HT1080 (cell line): ENCODE measurements at places on chromosomes 4 and X. TPM values are rescaled to one million over a fixed set of nuclear protein-coding genes. Genes with fewer than 3 reads are reported as not detected.

- peak; percentile 91 for DNase-seq
Observed at GRCh38 chr4:6942238-6942800, 32.7 kb downstream of the TBC1D14 start.

DNA sequence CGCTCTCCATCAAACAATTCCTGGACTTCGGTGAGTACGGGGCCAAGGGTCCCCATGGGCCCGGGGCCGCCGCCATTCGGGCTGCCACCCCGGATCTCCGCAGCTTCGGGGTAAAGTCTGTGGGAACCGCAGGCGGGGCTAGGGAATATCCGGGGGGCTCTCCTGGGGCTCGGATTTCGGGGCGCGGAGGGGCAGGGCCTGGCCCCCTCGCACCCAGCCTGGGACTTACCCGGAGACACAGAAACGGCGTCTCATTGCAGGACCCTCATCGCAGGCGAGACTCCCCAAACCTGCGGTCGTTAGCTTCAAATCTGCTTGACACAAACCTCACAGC lies 413 bp downstream of the PDK3 start:
- DNase-seq: no peak

DNA sequence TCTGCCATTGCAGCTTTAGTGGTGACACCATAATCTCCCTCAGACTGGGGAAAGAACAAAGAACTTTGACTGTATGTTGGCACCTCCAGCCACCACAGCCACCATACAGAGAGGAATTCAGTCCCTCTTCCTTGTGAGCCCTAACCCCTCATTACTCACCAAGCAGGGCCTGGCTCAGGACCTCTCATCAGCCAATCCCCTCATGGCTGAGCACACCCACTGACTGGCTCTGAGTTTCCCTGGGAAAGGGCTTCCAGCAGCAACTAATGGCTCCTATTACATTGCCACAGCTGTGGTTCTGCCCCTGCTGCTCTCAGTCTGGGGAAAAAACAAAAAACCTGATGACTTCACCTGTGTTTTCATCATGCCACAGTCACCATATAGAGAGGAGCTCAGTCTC lies 1482.6 kb downstream of the FAM133A start:
- peak; percentile 6 for DNase-seq

GRCh38 chr4:118587946-118588345 lies 97.2 kb upstream of the METTL14 start:
- DNase-seq: no peak

SOWAHB gene
- total RNA-seq: 0.03 TPM in 1 of 2 replicates, not detected in the other

DNA sequence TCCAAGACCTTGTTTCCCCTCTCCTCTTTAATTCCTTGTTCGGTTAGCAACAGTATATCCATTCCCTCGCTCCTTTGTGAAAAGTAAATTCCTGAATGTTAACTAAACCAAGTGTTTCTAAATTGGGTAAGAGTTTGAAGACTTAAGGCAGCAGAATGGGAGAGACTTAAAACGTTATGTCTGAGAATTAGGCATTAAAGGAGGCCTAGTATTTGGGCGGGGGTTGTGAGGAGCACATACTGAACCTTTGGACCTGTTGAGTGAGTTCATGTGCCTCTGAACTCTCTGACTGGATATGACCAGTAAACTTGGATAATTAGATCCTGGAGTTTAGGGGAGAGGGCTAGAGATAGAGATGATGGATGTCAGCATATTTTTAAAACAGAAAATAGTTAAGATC lies 1.2 kb downstream of the MSMO1 start:
- DNase-seq: no peak

DNA sequence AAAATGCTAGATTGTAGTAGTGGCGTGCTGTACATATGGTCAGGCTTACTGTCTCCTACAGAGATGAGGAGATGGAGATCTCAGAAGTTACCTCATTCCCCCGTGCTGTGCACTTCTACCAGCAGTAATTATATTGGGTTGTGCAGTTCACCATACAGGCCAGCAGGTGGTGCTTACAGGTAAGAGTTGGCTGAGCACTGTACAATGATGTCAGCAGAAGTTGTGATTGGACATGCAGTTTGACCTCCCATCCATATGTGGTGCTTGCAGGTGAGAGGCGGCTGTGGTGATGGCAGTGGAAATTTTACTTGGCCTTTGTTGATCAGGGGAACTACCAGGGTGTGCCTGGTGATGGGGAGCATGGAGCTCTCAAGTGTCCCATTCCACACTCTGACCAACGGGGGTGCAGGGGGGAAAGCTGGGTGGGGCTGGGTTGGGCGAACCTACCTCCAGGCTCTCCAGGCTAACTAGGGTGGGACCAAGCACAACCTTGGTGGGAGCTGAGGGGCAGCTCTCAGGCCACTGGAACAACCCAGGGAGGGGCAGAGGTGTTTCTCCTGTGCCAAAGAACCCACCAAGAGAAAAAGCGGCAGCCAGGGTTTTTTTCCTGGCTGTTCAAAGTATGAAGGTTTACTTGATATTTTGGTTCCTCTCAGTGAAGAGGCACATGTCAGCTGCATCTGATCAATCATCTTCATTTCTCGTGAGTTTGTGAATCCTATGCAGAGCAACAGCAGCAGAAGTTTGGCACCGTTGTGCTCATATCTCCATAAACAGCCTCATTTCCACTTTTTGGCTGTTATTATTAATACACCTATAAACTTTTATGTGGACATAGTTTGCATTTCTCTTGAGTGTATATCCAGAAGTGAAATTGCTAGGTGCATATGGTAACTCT lies 73.8 kb upstream of the FREM3 start:
- DNase-seq: peak; percentile 58

DNA sequence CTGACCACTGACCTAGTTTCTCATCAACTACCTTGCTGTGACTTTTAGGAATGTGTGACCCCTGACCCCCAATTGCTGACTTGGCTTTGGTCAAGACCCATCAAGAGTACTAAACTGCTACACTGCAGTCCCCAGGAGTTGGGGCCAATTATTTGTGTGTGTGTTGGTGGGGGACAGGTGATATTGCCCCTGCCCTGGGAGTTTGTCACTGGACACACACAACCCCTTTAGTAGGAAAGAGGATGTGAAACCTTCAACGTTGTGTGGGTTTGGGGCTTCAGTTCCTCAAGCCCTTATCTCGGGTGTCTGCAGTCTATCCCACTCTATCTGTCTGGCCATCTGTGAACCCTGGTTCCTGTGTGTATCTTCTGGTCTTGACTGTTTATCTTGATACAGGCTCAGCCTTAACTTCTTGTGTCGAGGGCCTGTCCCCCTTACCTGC lies 6.5 kb downstream of the SASH3 start:
- no peak for DNase-seq

DNA sequence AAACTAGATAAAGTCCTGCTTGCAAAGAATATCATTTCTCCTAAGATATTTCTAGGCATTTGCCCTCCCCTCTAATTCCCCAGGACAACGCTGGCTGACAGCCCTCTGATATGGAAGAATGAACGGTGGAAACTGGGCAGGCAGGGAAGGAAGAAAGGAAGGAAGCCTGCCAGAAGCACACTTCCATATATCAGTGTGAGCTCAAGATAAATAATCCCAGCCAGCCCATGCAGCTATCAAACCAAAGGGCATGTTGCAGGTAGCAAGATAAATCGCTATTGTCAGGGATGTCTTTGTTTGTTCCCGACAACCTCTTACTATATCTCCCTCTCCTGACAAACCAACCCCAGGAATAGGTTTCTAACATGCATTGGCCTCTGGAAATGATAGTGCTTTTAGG lies 412.8 kb downstream of the HNRNPD start:
- DNase-seq: no peak

GRCh38 chrX:10296576-10296975 lies 139.8 kb downstream of the CLCN4 start:
- DNase-seq: no peak

IKBKG gene
- 31.9 and 45.0 TPM in 2 replicates for total RNA-seq

CD40LG gene
- not detected in 2 replicates for total RNA-seq

DNA sequence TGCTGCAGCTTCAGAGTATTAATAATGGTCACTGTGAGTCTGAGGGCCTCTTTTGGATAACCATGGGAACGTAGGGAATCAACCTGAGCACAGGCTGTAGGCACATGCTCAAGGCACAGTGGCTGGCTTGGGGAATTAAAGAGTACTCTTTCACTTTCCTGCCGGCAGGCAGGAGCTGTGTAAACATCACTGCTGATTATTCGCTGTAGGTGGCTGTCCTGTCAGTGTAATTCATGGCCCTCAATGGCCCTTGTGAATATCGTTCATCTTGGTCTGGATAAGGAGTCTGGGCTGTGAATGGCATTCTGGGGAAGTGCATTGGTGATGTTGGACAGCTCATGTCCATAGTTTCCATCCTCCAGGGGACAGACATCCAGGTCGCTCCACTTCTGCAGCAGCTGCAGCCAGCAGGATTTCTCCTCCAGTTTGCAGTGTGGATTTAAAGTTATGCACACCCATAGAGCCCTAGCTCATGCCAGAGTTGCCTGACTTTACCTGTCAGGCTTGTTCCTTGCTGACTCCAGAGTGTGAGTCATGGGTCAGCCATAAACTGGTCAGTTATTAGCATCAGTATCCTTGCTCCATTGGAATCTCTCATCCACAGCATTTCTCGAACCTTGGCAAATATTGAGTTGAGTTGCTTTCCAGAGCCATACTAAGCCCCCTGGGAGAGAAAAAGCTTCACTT lies 43.0 kb downstream of the C4orf33 start:
- DNase-seq: no peak

PNMA5 gene
- total RNA-seq: not detected in 2 replicates

DNA sequence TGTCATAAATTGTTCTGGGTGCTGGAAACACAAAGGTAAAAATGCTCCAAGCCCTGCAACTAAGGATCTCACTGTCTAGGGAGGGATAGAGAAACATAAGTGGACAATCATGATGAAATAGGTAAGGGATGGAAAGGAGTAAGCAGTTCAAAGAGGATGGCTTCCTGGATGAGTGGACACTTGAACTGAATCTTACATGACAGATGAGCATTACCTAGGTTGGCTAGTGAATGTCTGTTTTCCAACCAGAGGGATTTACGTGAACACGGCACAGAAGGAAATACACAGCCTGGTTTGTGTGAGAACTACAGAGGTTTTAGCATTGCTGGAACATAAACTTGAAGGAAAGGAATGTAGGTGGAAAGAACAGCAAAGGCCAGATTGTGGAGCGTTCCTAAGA lies 150.2 kb upstream of the GALNT7 start:
- no peak for DNase-seq

- no peak for DNase-seq
Observed at GRCh38 chr4:8284391-8284790, 14.8 kb downstream of the HTRA3 start.

- no peak for DNase-seq
Observed at GRCh38 chr4:51884606-51885005, 41.7 kb downstream of the DCUN1D4 start.

- DNase-seq: no peak
Observed at GRCh38 chrX:115462406-115462805, 98.6 kb upstream of the PLS3 start.
